ENCODE measurements at places on chromosomes 3 and 15.

DNA sequence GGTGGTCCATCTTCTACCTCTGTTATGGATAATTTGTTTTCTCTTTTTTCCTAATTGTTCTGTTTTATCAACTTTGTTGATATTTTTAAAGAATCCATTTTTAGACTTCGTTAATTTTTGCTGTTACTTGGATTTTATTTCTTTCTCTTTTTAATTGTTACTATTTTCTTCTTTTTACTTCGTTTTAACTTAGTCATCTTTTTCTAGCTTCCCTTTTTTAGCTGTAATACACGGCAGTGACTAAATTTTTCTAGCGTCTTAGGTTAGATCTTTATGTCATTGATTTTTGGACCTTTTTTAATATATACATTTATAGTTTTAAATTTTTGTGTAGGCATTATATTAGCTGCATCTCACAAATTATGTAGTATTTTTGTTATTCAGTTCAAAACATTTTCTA is 33.1 kb downstream of the ARIH2 start:
- no peak for DNase-seq

DNA sequence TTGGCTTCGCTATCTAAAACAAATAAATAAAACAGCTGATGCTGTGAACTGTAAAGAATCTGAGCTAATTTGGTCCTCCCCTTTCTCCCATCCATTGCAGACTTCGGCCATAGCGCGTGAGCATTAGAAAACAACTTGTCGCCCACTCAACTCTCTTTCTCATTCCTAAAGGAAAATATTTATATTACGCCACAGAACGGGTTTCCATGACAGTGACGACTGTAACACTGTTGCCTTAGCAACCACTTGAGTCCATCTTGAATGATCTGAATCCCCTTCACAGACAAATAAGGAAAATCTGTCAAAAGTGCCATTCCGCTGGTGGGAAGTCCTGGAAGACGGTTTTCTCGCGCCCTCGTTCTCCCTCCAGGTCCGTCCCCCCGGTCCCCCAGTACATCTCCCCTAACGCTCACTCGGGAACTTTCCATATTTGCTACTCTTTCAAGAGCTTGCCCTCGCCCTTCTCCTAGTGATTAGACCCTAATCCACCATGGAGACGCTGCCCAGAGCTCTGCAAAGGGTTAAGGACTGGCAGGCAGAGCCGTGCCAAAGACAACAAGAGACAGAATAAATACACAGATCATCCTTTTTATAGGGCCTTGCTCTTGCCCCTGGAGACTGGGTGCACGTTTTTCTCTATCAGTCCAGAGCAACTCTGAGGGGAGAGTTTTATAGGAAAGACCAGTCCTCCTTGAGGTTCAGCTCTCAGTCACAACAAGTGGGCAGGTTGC is 50.5 kb downstream of the CRYGS start:
- no peak for DNase-seq

GRCh38 chr3:59321881-59322540 is 272.2 kb upstream of the CFAP20DC start:
- no peak for DNase-seq

DNA sequence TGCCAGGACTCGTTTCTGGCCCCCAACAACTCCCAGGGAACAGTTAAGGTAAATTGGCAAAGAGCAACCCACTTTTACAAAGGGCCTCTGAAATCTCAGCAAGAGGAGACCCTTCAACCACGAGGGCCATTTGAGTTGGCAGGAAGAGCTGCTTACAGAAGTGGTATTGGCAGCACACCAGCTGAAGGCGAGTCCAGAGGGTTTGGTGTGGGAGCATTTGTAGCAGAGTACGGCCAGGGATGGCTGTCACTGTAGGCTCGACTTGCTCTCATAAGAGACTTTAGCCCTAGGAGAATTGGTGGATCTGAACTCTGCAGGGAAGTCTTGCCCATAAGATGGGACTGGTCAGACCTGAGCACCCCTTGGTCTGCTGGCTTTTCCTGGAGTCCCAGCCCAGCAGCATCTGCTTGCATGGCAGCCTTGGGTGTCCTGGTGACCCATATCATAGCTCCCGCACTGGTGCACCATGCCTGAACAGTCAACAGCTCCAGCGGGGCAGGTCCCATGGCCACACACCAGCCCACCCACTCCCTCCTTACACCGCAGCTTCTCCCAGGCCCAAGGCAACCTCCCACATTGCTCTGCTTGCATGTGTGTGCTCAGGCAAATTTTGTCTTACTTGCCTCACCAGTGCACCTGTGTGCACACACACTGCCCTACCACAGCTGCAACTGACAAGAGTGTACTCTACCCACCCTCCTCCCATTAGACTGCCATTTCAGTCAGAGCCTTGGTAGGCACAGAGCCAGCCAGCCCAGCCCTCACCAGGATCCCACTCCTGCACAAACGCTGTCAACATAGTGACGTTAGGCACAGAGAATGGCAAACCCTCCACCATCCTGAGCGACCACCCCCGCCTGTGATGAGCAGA is 861.6 kb upstream of the DPPA4 start:
- no peak for DNase-seq

GRCh38 chr3:150291515-150291914 is 116.6 kb upstream of the TSC22D2 start:
- no peak for DNase-seq

GRCh38 chr3:46481636-46482035 is 16.1 kb upstream of the RTP3 start:
- no peak for DNase-seq

- no peak for DNase-seq
Observed at GRCh38 chr15:101221902-101222301, 29.9 kb downstream of the CHSY1 start.

All from left renal pelvis (tissue), 4 donors.